Natural killer cell (primary cell): ENCODE measurements at places on chromosomes 1 and 21. TPM values are rescaled to one million over a fixed set of nuclear protein-coding genes. Genes with fewer than 3 reads are reported as not detected.

Gene NBPF6
- total RNA-seq = not detected

GRCh38 chr1:221286399-221286798 is 407.2 kb downstream of the HLX start:
- H3K4me1 ChIP-seq = no peaks in the 10 kb centered on the region
- H3K4me3 ChIP-seq = no peak overlapping the region
- DNase-seq = no peak
- no peaks in the 10 kb centered on the region for H3K27me3 ChIP-seq

Gene ACTL8
- total RNA-seq = not detected

Gene TTLL7
- 0.21 TPM for total RNA-seq

- no peak for DNase-seq
- H3K27me3 ChIP-seq = no peaks in the 10 kb centered on the region
- H3K27ac ChIP-seq = peak overlapping the region; percentile 93
- H3K36me3 ChIP-seq = peaks cover 10% of the 10 kb centered on the region
Measured at GRCh38 chr1:153921803-153922075, 1.0 kb downstream of the GATAD2B start.

GRCh38 chr1:40042341-40042740 is 1.8 kb downstream of the CAP1 start:
- H3K27ac ChIP-seq = peak overlapping the region; percentile 2
- no peaks in the 10 kb centered on the region for H3K27me3 ChIP-seq
- peak overlapping the region; percentile 13 for H3K4me3 ChIP-seq
- H3K36me3 ChIP-seq = peaks cover 15% of the 10 kb centered on the region
- DNase-seq = no peak

GRCh38 chr1:185811073-185811709 is 77.0 kb downstream of the HMCN1 start:
- no peaks in the 10 kb centered on the region for H3K36me3 ChIP-seq
- no peaks in the 10 kb centered on the region for H3K4me1 ChIP-seq
- DNase-seq = no peak
- peaks cover 5% of the 10 kb centered on the region for H3K27me3 ChIP-seq

DNA sequence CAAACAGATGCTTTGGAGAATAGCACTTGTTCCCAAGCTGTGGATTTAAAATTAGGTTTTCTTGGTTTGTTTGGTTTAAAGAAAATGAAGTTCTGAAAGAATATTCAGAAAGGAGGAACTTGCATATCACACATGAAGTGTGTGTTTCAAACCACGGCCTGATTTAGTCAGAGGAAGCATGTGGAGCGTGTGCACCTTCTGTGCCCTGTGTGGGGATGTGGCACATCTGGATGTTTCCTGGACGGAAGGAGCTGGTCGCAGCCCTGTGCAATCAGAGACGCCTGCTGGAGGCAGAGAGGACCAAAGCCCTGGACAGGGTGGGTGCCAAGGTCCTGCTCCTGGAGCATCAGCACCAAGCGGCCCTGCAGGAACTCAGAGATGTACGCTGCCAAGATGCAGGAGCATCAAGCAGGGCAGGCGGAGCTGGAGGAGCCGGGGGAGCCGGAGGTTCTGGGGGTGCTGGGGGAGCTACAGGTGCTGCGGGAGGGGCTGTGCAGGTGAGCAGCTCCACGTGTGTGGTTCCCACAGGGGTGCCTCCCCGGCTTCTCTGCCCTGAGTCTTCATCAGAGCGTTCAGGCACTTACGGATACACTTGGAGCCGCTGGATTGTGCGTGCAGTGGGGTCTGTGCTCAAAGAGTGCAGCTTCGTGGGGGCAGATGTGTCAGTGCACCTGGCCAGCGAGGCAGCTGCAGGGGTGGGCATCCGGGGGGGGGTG is 45.7 kb downstream of the PCNT start:
- peaks cover 29% of the 10 kb centered on the region for H3K4me1 ChIP-seq
- H3K36me3 ChIP-seq = peaks cover 16% of the 10 kb centered on the region
- no peak overlapping the region for H3K4me3 ChIP-seq
- H3K27me3 ChIP-seq = no peaks in the 10 kb centered on the region

GRCh38 chr1:40783001-40783905 is at the start of gene KCNQ4:
TSS of gene KCNQ4 (plus strand) at chr1:40783787. CDS start at chr1:40784094, 307 bp downstream.
- H3K4me1 ChIP-seq = peaks cover 13% of the 10 kb centered on the region
- no peaks in the 10 kb centered on the region for H3K36me3 ChIP-seq
- H3K4me3 ChIP-seq = no peak within 1 kb of the TSS
- DNase-seq = no peak
- H3K27ac ChIP-seq = no peak within 1 kb of the TSS

DNA sequence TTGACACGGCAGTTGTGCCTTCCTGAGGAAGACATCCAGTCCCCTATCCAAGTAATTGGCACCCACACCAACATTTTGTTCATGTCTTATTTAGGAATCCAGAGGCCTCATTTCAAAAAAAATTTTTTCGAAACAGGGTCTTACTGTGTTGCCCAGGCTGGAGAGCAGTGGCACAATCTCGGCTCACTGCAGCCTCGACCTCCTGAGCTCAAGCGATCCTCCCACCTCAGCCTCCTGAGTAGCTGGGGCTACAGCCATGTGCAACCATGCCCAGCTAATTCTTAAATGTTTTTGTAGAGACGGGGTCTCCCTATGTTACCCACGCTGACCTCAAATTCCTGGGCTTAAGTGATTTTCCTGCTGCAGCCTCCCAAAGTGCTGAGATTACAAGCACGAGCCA is 9.2 kb upstream of the TRNP1 start:
- H3K27me3 ChIP-seq = peaks cover 3% of the 10 kb centered on the region
- H3K36me3 ChIP-seq = no peaks in the 10 kb centered on the region
- no peak for DNase-seq
- no peak overlapping the region for H3K4me3 ChIP-seq
- no peaks in the 10 kb centered on the region for H3K4me1 ChIP-seq
